Left colon (tissue), 2 donors: ENCODE measurements at places on chromosomes 11 and 22. TPM values are rescaled to one million over a fixed set of nuclear protein-coding genes. Genes with fewer than 3 reads are reported as not detected.

DNA sequence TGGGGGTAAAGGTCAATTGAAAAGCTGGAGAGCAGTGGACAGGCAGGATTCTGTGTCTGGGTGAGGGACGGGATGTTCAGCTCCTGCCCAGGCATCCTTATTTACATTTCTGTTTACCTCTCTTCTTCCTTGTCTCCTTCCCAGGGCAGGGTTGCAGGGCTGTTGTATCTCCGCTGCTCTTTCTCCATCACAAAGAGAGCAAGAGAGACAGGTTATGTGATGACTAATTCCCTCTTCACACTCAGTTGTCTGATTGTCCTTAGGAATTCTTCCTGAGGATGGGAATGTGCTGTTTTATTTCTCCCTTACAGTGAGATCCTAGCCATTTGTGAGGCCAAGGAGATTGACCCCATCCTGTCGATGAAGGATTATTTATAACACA, 104.9 kb downstream of the VPREB1 start:
- no peak for DNase-seq

DNA sequence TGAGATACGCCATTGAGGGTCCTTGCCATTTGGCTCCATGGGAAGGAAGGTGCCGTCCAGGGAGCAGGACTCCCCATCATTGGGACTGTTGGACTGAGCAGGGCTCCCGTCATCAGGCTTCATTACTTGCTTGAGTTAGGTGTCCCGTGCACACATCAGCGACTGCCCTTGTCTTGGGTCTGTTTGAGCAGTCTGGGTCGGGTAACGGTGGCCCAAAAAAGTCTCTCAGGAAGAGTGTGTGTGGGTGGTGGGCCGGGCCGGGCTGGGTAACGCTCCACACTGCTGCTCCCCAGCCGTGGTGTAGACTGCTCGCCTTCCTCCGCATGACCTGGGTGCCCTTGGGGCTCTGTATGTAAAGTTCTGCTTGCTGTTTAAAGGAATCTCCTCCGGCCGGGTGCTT, 293.5 kb downstream of the TBC1D22A start:
- no peak for DNase-seq

DNA sequence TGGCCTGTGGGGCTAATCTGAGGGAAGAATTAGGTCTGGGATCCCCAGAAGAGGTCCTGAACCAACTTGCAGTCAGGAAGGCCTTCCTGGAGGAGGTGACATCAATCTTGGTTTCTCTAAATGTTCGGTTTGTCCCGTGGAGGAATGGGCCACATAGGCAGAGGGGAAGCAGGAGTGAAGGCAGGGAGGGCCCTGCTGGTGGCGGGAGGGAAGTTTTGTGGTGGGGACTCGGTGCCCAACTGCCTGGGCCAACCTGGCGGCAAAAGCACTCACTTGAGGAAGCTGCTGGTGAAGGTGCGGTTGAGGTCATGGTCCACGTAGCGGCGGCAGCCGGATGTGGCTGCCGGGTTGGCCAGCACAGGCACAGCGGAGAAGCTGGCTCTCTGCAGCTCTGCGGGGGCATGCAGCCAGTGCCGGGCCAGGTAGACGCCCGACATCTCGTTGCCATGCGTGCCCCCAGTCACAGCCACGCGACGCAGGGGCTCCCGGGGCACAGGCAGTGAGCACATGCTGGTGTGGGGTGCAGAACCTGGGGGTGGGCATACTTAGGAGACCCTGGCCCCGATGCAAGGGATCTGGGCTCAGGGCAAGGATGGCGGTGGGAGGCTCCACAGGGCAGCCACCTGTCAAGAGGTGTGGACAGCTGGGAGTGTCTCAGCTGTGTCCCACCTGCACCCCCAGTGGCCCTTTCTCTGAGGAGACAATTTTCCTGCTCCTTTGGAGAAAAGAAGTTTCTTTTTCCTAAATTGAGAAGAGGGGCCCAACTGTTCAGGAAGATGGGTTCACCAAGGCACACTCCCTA, 3.8 kb downstream of the ACY3 start:
- peak; percentile 79 for DNase-seq

GRCh38 chr22:21710156-21710555, 25.4 kb downstream of the YPEL1 start:
- DNase-seq: no peak

DNA sequence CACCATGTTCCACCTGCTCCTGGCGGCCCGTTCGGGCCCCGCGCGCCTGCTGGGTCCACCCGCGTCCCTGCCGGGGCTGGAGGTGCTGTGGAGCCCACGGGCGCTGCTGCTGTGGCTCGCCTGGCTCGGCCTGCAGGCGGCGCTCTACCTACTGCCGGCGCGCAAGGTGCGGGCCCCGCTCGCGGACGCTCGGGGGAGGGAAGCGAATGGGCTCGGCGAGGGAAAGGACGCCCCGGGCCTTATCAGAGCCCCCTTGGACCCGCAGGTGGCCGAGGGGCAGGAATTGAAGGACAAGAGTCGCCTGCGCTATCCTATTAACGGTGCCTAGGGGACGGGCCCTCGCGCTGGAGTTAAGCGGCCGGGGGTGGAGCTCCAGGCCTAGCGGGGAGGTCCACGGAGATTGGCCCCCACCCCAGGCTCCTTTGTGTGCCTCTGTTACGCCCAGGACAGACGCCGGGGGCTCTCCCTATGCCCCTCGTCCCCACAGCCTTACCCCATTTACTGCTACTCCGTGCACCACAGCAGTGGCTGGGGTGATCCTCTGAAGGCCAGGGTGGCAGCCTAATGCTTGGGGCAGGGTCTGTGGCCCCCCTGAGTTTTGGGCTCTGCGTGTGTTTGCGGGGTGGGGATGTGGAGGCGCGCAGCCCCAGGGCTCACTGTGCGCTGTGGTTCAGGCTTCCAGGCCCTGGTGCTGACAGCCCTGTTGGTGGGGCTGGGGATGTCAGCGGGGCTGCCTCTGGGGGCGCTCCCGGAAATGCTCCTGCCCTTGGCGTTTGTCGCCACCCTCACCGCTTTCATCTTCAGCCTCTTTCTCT, 1.1 kb downstream of the TM7SF2 start:
- peak; percentile 58 for DNase-seq

The ST14 gene
- 499 TPM for total RNA-seq

DNA sequence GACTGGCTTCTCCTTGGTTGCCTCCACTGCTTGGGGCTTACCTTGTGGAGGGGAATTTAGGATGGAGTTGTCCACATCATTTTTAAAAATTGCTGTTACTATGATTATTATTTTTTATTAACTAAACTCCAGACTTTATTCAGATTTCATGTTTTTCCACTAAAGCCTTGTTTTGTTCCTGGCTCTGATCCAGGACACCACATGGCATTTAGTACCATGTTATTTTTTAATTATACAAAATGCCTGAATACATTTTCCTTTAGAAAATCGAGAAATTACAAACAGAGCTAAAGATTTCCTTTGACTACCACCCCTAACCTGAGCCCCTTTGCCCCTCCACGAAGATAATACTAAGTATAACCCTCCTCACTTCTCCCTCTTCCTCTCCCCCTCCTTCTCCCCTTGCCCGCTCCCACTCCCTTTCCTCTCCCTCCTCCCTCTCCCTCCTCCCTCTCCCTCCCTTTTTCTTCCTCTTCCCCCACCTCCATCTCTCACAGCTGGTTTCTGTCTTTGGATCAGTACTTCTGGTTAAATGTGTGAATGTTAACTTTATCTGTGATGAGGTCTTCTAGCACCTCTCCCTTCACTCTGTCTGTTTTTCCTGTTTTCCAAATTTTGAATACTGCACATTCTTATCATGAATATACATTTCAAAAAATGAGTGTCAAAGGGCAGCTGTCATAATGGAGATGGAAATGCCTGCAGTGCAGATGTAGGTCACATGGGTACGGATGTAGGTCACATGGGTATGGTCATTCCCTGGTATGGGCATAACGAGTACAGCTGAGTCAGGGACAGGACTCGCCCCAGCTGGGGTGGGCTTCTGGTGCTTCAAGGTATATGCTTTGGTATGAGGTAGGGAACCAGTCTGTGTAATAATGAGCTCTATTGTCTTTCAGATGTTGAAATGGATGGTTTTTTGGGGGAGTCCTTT, 54.4 kb upstream of the OR4B1 start:
- DNase-seq: no peak

- DNase-seq: no peak
Observed at GRCh38 chr11:126543691-126544090, 188.2 kb downstream of the ST3GAL4 start.

DNA sequence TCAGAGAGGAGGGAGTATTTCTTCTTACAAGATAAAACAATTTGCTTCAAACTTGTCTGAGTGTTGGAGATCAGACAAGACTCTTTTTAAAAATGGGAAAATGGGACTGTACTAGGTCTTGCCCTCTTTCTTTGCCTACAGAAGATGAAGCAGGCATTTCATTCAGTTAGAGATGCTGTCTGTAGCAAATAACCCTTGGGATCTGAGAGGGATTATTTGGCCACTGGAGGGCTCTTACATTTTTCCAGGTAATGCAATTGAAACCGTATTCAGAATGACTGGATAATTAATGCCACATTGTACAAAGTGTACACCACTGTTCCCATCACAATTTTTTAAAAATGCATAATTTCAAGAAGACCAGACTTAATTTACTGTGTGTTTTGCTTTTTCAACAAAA, 258.5 kb upstream of the KIRREL3 start:
- DNase-seq: no peak

GRCh38 chr11:17157761-17158160, 50.0 kb downstream of the PIK3C2A start:
- no peak for DNase-seq

DNA sequence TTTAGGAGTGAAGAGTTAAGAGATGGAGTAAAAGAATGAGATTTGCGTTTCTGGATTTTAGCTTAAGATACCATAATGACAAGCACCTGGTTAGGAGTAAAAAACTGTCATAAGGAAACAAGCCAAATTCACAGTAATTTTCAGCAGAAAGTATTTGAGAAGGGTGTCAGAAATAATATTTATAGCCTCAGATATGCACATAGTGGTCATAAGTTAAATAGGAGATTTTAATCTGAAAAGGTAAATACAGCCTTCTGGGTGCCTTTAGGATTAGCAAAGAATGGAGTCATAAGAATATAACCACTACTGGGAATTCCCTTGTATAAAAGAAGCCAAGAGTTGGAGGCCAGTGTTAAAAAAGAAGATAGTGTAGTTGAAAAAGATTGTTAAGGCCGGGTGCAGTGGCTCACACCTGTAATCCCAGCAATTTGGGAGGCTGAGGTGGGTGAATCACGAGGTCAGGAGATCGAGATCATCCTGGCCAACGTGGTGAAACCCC, 160.1 kb downstream of the SWAP70 start:
- DNase-seq: no peak

DNA sequence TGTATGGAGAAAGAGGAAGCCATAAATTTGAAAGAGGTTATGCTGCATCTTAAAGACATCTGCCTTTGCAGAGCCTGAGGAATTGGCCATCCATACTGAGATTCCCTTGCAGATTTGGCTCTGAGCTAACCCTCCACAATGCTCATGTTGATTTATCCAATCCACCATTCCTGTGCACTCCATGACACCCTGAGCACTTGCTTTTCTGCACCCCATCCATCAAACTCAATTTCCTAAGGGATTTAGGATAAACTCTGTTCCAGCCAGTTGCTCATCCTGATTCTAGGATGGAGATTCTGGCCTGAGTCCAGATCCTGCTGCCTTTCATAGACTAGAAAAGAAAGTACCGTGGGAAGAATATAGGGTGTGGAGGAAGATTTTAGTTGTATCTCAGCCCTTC, 379.2 kb upstream of the LARGE1 start:
- no peak for DNase-seq

GRCh38 chr11:114295676-114296604, at the start of gene NNMT:
NNMT (plus strand) TSS chr11:114296399; CDS start chr11:114296557, 158 bp downstream.
- peak; percentile 32 for DNase-seq

DNA sequence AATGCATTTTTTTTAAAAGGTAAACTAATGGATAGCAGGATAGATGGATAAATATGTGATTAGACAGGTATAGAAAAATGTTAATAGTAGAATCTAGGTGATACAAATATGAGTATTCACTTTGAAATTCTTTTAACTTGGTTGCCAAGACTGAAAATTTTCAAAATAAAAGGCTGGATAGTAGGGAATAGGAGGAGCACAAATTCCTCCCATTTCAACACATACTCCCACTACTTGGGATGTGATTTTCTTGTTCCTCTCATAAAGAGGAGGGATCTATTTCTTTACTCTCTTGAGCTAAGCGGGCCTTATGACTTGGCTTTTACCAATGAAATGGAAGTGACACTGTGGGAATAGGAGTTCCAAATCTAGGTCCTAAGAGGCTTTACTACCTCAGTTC, 35.9 kb downstream of the PIK3C2A start:
- no peak for DNase-seq

The APOL2 gene
- total RNA-seq: 49.0 TPM

The YPEL4 gene
- total RNA-seq: 0.58 TPM

DNA sequence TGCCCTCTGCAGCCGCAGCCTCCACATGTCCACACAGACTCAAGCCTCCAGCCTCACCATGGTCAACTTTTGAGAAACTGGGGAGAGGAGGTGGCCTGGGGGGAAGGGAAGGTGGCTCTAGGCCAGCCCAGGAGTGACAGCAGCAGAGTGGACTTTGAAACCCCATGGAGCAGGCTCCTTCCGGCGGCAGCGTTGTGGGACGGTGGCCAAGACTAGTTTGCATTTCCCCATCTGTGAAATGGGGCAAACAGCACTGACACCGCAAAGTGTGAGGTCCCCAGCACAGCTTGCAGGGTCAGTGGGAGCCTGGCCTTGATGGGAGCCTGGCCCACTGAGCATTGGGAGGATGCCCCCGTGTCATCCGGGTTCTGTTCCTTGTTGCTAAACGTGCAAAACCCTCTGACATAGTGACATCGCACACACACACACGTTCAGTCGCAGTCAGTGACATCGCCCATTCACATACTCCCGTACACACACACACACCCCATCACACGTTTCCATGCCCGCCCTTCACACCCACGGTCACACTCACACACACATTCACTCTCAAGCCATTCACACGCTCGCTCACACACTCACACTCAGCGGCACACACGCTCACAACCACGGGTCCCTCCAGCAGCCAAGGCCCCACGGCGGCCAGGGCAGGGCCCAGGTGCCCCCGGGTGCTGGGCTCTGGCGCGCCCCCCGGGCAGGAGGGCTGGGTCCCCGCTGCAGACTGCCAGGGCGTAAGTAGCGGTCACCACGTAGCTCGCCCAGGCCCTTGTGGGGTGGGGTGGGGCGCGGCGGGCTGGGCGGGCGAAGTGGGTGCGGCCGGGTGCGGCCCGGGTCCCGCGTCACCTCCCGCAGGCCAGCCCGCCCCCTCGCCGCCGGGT, 585 bp downstream of the CYB5R3 start:
- DNase-seq: peak; percentile 91

DNA sequence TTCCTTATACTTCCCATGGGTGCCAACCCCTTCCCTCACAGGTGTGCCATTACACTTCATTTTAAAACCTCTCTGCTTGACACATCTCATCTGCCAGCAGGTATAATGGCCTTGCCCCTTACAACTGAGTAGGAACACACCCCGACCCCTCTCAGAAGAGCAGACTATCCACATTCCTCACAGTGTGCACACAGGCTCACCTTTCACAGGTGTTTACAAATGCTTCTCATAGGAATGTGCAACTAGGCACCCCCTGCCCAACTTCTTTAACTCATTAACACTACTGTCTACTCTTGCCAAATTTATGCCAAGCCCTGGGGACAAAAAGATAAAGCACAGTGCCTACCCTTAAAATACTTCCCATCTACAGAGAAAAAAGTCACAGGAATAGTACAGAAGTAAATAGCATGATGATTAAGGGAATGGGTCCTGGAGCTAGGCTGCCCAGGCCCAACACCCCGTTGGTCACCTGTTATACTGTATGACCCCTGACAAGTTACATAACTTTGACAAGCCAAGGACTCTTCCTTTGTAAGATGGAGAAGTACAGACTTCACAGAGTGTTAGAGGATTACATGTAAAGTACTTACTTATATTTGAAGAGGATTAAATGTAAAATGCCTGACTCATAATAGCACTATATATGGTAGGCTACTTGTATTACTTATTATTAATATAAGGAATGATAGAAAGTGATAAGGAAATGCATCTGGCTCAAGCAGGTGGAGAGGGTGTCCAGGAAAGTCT, 15.2 kb downstream of the TRIM3 start:
- DNase-seq: no peak

The APOBEC3B gene
- 8.2 TPM for total RNA-seq
